Motor neuron (in vitro differentiated cells): ENCODE measurements at places on chromosomes 2 and 18.

DNA sequence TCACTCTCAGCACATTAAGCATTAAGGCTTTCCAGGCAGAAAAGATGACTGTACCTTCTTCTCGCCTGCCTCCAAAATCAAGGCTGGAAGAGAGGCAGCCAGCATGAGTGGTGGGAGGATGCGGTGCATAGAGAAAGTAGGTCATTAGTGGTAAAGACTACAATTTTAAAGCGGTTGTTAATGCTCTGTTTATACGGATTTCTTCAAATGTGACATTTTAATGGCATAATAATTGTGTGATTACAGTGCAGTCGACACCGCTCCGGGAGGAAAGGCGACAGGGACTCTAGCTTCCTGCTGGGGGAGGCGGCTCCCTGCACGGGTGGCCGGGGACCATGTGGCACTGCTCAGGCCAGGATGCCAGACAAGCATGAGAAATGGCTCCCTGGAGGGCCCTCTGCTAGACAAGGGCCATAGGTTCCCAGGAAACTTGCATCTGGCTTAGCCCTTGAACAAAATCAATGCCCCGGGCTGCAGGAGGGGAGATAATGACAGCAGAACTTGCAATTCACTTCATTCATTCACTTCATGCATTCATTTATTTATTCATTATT lies 129.6 kb downstream of the GALNT14 start:
- peak; percentile 61 for ATAC-seq

GRCh38 chr2:83069724-83070123 lies 1389.4 kb downstream of the SUCLG1 start:
- ATAC-seq = no peak

DNA sequence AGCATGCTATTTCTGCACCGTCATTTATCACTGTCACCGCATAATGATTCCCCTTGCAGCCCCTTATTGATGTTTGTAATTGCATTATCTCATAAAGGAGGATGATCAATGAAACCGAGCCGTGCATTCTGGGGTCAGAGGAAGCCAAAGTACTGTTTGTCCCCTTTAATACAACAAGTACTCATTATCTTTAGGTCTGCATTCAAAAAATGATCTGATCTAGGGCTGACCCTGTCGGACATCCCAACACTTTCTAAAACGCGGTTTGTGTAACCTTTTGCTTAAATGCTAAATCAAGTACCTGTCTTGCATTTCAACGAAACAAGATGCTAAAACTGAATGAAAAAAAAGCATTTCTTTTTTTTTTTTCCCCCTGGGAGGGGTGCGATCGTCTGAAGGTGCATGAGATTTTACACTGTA lies 143.8 kb downstream of the MEIS1 start:
- no peak for ATAC-seq

DNA sequence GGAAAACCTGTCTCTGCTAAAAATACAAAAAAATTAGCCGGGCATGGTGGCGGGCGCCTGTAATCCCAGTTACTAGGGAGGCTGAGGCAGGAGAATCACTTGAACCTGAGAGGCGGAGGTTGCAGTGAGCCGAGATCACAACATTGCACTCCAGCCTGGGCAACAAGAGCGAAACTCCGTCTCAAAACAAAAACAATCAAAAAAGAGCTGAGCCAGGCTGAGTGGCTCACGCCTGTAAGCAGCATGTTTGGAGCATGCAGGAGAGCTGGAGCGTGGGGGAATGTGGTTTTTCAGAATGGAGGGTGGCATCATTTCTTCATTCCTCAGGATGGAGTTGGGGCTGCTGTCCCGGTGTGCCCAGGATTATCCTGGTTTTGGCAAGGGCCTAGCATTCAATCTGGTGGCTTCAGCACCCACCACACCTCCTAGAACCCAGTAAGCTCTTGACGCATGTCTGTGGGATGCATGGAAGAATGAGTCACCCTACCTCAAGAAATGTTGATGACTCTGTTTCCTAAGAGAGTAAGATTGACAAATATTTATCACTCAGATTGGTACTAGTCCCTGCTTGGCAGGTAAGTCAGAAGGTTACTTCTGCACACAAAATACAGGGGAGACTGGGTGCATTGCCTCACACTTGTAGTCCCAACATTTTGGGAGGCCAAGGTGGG lies 90.2 kb upstream of the ODC1 start:
- ATAC-seq = no peak

DNA sequence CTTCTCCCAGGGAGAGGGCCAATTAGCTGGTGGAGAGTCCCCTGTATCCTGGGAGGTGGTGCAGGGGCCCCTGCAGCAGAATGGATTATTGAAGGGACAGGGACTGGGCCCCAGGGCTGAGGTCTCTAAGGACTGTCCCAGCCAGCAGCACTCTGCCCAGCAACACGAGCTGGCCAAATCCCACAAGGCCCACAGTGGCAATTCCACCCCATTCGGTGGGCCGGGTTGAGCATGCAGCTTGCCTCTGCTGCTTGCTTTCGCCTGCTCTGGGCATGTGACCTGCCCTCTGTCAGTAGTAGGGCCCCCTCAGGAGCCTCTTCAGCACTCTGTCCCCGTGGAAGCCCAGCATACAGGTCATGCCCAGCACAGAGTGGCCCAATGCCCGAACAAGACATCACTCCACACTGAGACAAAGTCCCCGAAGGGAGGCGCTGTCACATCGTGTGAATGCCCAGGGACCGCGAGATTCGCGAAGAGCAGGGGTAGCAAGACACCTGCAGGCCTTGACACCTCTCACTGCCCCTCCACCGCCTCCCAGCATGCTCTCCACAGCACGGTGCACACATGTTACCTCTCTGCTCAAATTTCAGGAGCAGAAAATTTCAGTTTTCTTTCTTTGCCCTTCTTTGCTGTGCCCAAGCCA lies 65.4 kb downstream of the CRACDL start:
- no peak for ATAC-seq

DNA sequence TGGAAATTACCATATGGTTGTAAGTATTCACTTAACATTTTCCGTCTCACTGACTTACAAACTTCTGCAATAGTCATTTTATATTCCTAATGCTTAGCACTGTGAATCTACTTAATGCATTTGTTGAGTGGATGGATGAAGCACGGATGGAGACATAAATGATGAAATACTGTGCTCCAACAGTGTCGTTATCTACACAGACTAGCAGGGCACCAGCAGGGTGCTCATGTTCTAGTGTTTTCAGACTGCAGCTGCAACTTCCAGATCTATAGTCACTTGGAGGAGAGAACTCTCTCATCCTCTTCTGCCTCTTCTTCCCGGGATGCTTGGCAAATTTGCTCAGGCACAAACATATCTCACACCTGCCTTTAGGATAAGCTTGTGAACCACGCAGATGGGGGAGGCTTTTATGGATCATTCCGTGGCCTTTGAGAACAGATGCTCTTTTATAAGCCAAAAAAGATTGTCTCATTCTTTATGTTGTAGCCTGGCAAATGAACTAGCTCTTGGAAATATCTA lies 797.7 kb downstream of the MBD2 start:
- no peak for ATAC-seq

- no peak for ATAC-seq
Observed at GRCh38 chr2:224257156-224257555, 144.8 kb downstream of the FAM124B start.

DNA sequence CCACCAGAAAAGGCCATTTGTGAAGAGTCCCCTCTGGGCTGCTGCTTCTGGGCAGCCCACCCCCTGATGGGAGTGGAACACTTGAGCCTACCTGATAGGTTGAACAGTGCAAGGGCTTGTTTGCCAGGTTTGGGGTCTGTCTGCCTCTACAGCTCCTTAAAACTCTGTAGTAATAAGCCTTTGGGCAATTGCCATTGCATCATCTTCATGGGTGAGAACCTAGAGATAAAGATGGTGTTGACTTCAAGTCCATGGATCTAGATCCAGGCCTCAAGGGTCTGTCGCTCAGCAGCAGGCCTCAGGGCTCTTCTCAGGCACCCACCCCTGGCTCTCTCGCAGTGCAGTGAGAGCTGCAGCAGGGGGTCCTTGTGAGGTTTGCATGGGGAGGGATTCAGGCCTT lies 47.1 kb upstream of the MCFD2 start:
- no peak for ATAC-seq

GRCh38 chr2:42713920-42714319 lies 50.0 kb downstream of the OXER1 start:
- ATAC-seq = no peak
